Right forelimb (tissue), 1 donor: ENCODE measurements at places on chromosomes 5 and 9.

- peak; percentile 61 for DNase-seq
Observed at GRCh38 chr9:123401879-123402513, 46.0 kb downstream of the CRB2 start.

DNA sequence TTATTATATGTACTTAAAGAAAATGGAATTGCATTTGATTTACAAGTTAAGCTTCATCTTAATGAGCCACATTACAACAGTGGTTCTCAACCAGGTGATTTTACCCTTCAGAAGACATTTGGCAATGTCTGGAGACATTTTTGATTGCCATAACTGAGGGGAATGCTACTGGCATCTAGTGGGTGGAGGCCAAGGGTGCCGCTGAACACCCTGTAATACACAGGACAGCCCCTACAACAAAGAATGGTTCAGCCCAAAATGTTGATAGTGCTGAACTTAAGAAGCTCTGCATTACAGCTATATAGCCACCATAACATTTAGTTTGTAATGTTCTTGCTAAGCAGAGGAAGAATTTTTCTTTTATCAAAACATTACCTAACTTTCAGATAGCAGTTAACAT is 103.1 kb downstream of the PAM start:
- no peak for DNase-seq

DNA sequence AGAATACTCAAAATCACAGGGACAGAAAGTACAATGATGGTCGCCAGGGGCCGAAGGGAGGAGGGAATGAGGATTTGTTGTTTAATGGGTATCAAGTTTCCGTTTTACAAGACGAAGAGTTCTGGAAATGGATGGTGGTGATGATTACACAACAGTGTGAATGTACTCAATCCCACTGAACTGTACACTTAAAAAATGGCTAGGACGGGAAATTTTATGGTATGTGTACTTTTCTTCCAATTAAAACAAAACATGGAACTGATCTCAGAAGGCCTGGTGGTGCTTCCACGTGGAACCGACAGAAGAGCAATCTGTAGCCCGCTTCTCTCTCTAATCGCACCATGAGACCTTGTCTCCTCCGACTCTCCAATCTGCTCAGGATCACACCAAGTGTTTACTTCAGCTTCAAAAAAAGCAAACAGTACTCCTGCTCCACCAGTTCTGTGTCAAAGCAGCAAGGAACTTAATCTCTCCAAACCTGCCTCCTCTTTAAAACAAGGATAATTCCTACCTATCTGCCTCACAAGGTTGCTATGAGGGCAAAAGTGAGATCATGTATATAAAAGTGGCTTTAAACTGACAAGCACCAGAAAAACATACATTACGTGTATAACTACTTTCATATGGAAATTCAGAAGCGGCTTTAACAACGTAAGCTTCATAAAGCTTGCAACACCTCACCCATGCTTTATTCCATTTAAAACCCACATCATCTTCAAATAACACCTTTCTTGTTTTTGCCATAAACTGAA is 2.1 kb downstream of the ECPAS start:
- no peak for DNase-seq

DNA sequence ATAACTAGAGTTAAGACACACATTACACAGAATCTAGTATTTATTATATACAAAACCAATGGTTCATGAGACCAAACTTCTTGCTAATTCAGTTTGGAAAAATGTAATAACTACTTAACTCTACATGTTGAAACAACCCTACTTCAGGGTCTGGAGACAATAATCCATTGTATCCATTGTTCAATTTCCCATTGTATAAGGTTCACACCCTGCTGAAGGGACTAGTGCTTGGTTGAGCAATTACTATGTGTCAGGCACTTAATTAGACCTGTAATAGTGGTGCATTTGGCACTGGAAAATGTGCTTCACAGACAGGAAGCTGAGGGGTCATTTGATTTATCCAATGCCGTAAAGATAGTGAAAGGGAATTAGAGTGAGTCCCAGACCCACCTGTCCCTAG is 114.3 kb upstream of the PAPPA start:
- DNase-seq = no peak

DNA sequence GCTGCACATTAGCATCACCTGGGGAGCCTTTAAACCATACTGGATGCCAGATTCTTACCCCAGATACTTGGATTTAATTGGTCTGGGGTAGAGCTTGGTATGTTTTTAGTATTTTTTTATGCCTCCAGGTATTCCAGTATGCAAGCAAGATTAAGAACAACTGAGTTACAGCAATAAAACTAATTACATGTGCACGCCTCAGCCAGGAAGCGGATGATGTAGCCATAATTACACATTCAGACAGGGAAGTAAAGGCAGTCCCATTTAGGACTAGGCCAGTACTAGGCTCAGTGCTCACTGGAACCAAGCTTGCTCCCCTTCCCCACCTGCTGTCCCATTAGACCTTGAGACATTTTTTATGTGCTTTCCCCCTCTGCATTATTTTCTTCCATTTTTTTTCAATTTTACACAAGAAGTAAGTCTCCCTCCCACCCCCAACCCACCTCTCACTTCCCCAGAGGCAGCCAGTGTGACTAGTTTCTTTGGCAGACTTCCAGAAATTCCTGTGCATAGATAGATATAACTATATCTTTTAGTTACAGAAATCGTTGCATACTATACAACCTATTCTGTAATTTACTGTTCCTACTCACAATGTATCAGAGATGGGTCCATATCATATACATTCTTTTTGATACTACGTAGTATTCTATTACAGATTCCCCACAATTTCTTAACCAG is 7.1 kb upstream of the GNAQ start:
- no peak for DNase-seq

GRCh38 chr5:74040065-74040551 is 414.1 kb downstream of the ARHGEF28 start:
- peak; percentile 58 for DNase-seq

GRCh38 chr9:2362150-2362549 is 259.4 kb upstream of the VLDLR start:
- DNase-seq = no peak

DNA sequence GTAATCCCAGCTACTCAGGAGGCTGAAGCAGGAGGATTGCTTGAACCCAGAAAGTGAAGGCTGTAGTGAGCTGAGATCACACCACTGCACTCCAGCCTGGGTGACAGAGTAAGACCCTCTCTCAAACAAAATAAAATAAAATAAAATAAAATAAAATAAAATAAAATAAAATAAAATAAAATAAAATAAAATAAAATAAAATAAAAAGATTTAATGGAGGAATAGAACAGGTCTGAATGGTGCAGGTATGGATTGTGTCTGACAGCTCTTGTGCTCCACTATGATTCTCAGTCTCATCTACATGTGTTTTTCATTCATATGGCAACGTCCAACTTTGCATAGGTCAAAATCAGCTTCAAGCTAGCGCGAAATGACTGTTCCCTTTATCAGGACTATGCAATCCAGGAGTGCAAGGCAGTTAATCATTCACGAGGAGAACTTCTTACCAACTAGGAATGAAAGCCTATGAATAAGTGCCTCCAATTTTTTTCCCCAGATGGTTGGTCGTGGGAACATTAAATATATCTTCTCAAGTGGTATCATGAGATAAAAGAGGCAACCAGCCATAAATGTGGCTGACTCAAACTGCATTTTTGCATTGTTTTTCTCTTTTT is 1392.3 kb upstream of the CDH9 start:
- DNase-seq = no peak

DNA sequence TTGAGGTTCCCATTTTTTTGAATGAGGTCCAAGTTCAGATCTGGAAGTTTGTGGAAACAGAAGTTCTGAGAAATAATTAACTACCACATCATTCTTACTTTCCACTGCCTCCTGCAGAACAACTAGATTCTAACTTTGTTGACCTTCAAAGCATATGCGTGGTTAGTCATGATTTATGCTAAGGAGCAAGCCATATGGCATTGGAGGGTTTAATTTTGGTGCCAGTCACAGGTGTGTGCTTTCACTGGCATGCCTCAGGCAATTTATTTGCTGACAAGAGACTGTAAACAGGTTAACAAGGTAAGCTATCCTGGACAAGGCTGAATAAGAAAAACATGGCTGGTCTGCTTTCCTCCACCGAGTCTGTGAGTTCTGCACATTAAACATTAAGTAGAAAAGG is 31.5 kb downstream of the HMHB1 start:
- DNase-seq = no peak

GRCh38 chr9:37209431-37210386 is 89.3 kb downstream of the ZCCHC7 start:
- DNase-seq = no peak

- DNase-seq = no peak
Observed at GRCh38 chr9:76027416-76027815, 136.9 kb downstream of the PCSK5 start.

DNA sequence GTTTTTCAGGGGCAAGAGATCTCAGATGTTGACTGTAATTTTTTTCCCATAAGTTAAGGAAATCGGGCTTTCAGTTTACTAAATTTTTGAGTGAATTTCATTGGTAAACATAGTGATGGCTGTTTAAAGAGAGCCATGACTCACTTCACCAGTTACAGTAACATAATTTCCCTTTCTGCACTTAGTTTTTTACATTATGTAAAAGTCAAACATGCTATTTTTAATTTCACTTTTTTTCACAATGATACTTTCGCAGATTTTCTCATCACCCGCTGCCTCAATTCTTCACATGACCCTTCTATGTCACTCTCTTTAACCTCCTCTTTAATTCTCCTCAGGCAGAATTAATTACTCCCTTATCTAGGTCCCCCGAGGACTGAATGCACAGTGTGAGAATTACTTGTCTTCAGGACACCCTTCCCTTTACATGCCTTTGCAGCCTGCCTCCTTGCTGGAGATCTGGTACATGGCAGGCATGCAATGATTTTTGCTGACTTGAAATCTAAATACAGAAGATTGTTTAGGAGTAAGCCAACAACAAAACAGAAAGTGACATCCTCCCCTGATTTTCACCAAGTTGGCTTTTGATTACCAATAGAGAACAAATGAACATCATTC is 217.5 kb upstream of the S1PR3 start:
- DNase-seq = no peak

DNA sequence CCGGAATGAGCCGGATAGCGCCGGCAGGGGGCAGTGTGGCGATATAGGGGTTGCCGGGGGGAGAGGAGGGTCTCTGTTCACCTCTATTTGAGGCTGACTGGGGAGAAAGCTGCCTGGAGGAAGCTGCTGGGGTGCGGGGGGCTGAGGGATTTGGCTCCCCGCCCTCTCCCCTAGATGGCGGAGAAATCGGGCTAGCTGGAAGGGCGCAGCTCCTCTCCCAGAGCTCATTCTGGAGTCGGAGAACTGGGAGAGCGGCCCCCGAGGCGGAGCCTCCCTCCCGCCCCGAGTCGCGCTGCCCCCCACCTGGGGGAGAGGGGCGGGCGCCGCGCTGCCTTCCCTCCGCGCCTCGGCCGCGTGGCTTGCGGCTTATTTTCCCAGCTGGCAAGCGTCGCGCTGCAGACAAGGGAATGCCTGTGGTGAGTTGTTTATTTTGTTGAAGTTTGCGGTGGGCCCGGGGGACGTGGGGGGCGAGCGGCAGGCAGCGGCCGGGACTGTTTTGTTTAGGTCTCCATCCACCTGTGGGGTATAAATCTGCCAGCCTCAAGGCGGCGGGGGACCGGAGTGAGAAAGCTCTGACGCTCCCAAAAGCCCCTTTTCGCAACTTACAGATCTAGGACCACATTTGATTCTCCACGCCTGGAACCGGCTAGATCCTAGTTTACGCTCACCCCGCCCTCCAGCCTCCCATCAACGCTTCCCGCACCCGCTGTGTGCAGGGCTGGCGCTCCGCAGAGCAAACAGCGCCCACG is 4.1 kb upstream of the RGMB start:
- peak; percentile 84 for DNase-seq

DNA sequence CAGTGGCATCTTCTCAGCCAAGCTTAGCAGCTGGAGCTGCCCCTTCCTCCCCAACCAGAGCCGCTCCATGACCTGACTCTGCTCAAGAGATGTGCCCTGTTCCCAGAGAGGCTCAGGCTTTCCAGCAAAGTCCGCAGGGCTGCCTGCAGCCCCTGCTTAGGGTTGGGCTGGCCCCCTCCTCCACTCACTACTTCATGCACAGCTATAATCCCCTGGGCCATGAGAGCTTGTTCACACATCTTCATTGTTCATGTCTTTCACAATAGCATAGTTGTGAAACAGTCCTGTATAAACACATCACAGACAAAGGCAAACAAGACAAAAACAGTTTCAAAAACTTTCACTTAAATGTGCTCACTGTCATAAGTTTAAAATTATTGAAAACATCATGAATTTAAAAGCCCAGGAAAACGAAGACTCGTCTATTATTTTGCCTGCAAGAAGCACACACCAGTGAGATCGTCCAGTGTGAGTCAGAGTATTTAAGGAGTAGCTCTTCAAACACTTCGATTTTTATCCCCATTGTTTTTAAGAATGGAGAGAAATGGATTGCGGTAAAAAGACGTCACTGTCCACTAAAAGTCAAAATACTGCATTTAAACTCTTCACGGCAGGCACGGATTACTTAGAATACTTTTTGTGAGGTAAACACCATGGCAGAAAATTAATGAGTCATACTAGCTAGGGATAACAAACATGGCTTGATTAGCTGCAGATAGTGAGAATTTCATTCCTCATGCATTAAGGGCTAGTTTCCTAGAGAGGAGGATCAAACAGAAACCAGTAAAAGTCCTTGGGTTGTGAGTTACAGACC is 40.7 kb upstream of the S1PR3 start:
- no peak for DNase-seq

GRCh38 chr5:1512541-1513291 is 11.0 kb downstream of the LPCAT1 start:
- peak; percentile 33 for DNase-seq

- no peak for DNase-seq
Observed at GRCh38 chr9:89024727-89025126, 33.5 kb downstream of the S1PR3 start.

- DNase-seq = no peak
Observed at GRCh38 chr5:140502834-140503233, 44.6 kb upstream of the EIF4EBP3 start.

DNA sequence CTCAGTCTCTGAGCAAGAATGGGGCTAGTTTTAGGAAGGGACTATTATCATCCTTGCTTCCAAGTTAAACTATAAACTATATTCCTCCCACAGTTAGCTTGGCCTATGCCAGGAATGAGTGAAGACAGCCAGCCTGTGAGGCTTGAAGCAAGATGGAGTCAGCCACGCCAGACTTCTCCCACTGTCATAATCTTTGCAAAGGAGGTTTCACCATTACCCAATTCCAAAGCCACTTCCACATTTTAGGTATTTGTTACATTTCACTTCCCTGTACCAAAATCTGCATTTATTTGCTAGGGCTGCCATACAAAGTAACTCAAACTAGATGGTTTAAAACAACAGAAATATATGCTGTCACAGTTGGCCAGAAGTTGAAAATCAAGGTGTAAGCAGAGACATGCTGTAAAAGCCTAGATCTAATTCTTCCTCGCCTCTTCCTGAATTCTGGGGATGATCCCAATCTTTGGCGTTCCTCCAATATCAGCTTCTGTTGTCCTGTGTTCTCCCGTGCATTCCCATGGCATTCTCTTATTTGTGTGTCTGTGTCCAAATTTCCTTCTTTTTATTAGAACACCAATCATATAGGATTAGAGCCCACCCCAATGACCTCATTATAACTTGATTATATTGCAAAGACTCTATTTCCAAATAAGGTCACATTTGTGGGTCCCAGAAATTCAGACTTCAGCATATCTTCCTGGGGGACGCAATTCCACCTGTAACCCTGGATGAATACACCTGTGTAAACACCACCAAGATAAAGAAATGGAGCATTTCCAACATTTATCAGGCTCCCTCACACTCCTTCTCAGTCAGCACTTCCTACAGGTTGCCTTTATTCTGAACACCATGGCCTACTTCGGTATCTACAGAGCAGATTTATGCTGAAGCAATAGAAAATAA is 126.8 kb downstream of the GCNT1 start:
- DNase-seq = no peak

GRCh38 chr5:72314571-72315172 is 5.4 kb downstream of the MRPS27 start:
- no peak for DNase-seq

GRCh38 chr5:162512935-162513565 is 445.5 kb downstream of the GABRG2 start:
- DNase-seq = no peak
